ENCODE measurements at places on chromosomes 5 and 9.

DNA sequence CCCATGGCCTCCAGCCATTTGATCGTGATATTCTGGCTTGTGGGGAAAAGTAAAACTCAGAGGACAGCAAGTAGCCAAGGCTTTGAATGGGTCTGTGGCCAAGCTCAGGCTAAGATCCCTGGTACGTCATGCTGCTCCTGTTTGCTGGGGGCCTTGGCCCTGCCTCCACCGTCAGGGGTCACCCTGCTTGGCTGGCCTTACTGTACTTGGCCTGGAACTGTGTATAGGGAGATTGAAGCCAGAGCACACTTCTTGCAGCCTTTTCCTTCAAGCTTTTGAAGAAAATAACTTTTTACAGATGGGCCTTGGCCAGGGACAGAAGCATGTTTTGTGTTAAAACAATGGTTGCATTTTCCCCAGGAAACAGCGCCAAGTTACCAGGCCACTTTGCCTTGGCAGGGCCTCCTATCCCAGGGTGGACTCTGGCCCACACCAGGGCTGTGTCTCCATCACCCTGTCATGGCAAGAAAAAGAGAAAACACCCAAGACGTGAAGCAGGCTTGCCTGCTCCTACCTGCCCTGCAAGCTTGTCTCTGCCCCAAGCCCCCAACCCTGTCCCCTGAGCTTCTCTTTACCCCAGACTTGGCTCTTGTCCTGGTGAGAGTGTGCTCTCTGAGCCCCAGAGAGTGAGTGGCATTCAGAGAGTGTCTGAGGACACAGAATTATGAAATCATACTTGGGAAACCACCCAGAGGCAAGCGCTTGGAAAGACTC, 286.9 kb downstream of the GADD45G start:
- no peak for DNase-seq

GRCh38 chr5:115772731-115773475, 43.6 kb downstream of the CDO1 start:
- DNase-seq, result no peak

DNA sequence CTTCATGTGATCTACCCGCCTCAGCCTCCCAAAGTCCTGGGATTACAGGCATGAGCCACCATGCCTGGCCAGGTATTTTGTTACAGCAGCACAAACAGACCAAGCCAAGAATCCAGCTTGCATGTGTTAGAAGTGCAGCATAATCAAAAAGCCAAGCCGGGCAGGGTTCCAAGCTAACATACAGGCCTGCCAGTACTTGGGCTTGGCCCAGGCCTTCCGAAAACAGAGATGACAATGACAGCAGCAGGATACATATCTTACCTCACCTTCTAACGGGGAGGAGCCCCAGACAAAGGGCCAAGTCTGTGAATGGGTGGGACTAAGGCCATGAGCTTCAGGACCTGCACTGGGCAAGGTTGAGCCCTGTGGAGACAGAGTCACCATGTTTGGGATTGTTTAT, 91.4 kb upstream of the ZNF462 start:
- no peak for DNase-seq

DNA sequence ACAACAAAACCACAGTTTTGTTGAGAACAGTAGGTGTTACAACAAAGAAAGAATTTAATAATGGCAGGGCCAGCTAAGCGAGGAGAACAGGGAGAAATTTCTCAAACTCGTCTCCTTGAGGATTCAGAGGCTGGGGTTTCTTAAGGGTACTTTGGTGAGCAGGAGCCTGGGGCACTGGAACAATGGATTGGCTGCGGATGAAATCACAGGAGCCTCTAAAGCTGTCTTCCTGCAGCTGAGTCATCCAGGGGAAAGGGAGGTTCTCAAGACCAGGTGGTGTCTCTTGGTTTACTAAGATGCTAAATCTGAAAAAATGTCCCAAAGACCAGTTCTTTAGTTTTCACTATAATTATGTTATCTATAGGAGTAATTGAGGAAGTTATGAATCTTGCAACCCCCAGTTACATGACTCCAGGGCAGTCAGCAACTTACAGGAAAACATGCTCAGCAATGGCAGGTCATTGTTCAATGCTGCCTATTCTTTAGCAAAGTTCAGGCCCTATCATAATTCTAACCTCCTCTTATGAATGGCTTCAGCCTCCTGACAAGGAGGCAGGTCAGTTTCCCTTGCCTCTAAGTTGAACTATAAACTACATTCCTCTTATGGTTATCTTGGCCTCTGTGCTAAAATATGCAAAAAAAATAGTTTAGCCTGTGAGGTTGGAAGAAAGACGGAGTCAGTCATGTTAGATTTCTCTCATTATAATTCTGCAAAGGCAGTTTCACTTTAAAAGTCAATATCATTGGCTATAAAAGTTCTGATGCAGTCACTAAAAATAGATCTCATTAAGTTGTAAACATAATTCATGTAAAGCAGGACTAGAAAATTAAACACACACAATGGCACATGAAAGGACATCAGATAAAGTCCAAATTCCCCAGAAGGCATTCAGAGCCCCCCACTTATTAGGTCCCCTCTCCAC, 63.3 kb upstream of the CKS2 start:
- DNase-seq, result no peak

GRCh38 chr5:138668451-138669380, 84.5 kb upstream of the CTNNA1 start:
- no peak for DNase-seq

- no peak for DNase-seq
Observed at GRCh38 chr5:123174916-123175481, 86.0 kb downstream of the PRDM6 start.

DNA sequence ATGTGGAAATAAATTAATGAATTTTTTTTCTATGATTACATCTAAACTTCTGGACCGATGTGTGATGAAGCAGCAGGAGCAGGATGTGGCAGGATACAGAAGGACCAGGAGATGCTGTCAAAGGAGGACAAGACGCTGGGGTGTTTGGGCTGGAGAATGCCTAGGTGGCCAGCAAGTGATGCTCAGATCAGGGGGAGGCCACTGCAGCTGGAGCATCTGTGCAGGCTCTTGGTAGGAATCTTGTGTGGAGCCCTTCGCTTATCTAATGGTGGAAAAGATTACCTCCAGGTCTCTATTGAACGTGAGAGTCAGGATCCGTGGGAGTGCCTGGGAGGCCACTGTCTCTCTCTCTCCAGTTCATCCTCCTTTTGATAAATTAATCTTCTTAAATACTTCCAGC, 79.8 kb downstream of the MRPL36 start:
- DNase-seq, result no peak

DNA sequence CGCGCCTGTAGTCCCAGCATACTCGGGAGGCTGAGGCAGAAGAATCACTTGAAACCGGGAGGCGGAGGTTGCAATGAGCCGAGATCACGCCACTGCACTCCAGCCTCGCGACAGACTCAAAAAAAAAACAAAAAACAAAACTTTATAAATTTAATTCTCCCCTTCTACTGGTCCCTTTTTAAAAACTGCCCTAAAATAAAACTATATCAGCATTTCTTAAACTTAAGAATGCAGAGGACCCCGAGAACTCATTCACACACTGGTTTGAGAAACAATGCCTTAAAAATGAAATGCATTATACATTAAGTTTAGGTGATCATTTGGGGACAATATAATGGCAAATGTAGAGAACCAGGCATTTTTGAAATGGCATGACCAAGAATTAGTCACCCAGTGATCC, 2.3 kb downstream of the C5orf15 start:
- DNase-seq, result no peak

DNA sequence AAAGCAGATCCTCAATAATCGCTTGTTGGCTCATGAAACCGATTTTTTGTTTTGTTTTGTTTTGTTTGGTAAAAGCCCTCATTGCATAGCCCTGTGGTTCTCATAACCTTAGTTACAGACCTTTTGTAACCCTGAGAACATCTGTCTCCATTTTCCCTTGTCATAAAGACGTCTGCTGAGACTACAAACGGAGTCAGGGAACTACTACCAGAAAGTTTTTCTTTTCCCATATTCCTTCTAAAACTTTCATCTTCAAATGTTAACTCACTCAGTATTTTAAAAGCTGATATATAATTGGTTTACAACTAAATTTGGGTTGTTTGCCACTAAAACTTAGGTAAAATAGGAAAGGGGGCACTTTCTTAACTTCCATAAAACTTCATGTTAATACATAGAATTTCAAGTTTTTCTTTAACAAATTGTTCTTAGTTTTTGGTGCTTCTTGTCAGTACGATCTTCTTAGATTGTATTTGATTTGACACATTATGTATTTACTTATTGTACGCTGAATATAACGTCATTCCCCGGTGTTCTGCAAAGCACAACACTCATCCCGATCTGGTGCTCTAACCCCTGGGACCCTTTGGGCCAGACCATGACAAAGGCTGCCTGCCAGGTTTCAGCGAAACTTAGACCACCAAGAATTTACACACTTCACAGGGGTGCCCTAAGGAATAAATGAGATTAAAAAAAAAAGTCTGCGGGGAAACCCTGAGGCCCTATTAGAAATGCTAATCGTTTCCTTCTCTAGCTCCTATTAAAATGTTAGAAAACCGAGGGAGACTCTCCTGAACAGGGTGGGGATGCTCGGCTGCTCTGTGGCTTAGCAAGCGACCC, 1.1 kb upstream of the ANP32B start:
- no peak for DNase-seq

- peak; percentile 94 for DNase-seq
Observed at GRCh38 chr5:172860520-172861443, 26.7 kb downstream of the ERGIC1 start.

DNA sequence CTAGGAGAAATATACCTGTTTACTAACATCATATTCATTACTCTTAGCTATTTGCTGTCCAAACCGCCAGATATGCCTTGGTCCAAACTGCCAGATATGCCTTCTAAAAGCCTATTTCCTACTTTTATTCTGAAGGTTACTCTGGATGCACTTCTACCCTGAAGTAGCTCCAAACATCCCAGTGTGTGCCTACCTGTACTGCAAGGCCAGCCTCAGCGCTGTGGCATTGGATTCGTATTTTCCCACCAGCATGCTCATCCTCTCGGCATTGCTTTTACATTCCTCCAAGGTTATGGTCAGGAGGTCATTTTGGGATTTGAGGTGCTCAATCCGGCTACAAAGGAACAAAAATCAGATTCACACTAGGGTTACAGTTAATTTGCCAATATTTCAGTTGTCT, 94.3 kb downstream of the DCP2 start:
- DNase-seq, result no peak

DNA sequence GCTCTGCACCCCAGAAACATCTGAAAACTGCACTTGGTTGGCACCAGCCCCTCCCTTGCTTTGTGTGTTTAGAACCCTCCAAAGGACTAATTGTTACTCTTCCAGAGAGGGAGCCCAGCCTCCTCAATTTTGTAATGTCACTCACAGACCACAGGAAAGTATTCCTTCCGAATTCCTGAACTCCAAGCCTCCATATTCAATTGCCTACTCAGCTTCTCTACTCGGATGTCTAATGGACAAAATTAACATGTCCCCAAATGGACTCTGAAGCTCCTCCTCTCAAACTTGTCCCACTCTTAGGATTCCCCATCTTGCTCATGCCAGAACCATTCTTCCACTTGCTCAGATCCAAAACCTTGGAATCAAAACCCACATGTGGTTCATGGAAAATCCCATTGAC, 3.9 kb upstream of the TMEM171 start:
- no peak for DNase-seq

DNA sequence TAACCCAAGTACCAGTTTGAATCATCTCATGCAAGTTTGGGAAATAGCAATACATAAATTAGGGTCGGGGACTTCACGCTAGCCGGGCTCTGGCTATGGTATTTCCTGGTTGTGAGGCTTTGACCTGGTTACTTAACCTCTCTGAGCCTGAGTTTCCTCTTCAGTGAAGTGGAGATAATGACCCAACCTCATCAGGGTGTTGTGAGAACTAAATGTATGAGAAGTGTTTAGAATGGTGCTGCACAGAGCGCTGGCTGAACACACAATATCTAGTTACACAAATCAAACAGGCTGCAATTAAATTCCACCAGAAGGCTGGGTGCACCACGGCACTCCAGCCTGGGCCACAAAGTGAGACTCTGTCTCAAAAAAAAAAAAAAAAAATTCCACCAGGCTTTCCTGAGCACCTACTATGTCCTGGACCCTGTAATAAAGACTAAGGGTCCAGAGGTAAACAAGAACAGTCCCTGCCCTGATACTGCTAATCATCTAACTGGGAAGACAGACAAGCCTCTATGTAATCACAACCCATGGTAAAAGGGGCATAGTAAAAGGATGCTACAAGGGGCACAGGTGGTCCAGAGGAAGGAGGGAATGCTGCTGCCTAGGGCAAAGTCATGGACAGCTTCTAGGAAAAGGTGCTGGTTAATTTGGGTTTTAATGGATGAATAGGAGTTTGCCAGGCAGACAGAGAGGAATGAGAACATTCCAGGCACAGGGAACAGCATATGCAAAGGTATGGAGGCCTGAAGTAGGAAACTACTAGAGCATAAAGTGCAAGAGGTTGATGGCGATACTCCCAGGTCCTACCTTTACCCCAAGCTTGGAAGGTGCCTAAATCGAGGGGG, 27.7 kb downstream of the DUSP1 start:
- no peak for DNase-seq

DNA sequence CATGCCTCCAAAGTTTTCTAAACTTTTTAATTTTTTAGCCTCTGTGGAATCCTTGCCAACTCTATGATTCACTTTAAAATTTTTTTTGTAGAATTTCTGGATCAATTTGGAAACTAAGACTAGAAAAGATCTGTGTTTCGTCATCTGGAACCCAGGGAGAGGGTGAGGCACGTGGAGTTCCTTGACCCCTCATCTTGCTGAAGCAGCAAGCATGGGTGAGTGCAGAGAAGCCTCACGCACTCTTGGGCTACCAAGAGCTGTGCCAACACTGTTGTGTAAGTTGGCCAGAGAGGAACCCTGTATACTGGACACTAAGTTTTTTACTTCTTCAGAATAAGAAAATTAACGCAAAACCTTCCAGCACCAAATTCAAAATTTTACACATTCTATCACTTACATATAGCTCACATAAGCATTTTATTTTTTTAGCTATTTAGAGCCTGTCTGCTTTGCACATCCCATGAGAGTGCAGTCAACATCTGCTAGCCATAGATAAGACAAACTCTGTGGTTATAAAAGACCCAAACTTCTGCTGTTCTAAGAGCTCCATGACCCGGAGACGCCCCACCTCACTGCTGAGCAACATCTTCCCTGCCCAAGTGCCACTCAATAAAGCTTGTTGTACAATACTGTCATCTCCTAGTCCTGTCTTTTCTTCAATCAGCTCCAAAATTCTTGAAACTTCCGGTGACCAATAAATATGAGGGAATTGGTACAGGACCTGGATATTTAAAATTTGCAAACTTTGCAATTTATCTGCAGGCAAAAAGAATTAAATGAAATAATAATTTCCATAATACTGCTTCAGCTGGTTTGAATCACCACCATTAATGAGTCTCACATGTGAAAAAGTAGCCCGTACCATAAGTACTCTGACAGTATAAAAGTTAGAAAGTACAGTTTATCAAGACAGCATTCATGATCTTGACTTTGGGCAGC, 69.7 kb upstream of the ADCY2 start:
- DNase-seq, result no peak

GRCh38 chr5:160450164-160450932, 28.7 kb downstream of the PTTG1 start:
- no peak for DNase-seq

GRCh38 chr9:69292078-69292477, 32.9 kb upstream of the ENTREP1 start:
- no peak for DNase-seq

GRCh38 chr5:53580547-53580946, 20.1 kb downstream of the NDUFS4 start:
- DNase-seq, result no peak

Measured in cerebellar cortex (tissue), 1 donor.